ENCODE measurements at places on chromosomes 13 and 19. TPM values are rescaled to one million over a fixed set of nuclear protein-coding genes. Genes with fewer than 3 reads are reported as not detected.

Gene TNFSF9
- total RNA-seq: 1.7 TPM

Gene NAPSA
- not detected for total RNA-seq

Gene SCGB2B2
- total RNA-seq: 0.09 TPM

Gene ZNF575
- 0.63 TPM for total RNA-seq

Gene SIGLEC5
- total RNA-seq: not detected

Gene HCN2
- 0.08 TPM for total RNA-seq

Gene PSG5
- 13.6 TPM for total RNA-seq

Gene C19orf85
- total RNA-seq: not detected

Gene IGFL1
- total RNA-seq: not detected

Gene SLITRK6
- 0.18 TPM for total RNA-seq

Gene SLC7A9
- not detected for total RNA-seq

Gene TTC9B
- not detected for total RNA-seq

Gene KLK11
- not detected for total RNA-seq

Gene PTBP1
- total RNA-seq: 30.9 TPM

Gene PRR22
- 0.09 TPM for total RNA-seq

Gene CD320
- total RNA-seq: 40.1 TPM

Gene PEG3
- 0.49 TPM for total RNA-seq

Gene ERCC2
- 34.8 TPM for total RNA-seq

Gene KLK10
- not detected for total RNA-seq

Gene TMEM238
- total RNA-seq: not detected

Gene TMEM150B
- total RNA-seq: not detected

Gene ZNF844
- total RNA-seq: 2.0 TPM

Gene GPR12
- total RNA-seq: 0.41 TPM

Gene PEAK3
- not detected for total RNA-seq

Gene ZNF536
- total RNA-seq: 0.33 TPM

Gene ZNF682
- 2.8 TPM for total RNA-seq

Gene GPI
- total RNA-seq: 132 TPM

Gene PALM3
- total RNA-seq: not detected

Gene SMIM24
- total RNA-seq: not detected

Gene CEACAM19
- total RNA-seq: 2.5 TPM

Gene SIPA1L3
- 12.3 TPM for total RNA-seq

Gene B3GNT3
- not detected for total RNA-seq

Gene SIGLEC10
- total RNA-seq: not detected

Gene BRME1
- total RNA-seq: 1.5 TPM

Gene GRIN3B
- 0.74 TPM for total RNA-seq

Gene PCSK4
- 2.2 TPM for total RNA-seq

Gene CEACAM3
- total RNA-seq: not detected

Gene EDNRB
- total RNA-seq: 23.3 TPM

Gene GPR32
- not detected for total RNA-seq

Gene SYCN
- total RNA-seq: not detected

Gene USHBP1
- total RNA-seq: not detected

Gene LILRB1
- not detected for total RNA-seq

Gene WDR62
- total RNA-seq: 10.1 TPM

Gene PPP1R37
- 179 TPM for total RNA-seq

Gene PLA2G4C
- total RNA-seq: 6.3 TPM

Gene OR7A5
- not detected for total RNA-seq

Gene CIRBP
- 776 TPM for total RNA-seq

Gene ZNF491
- 0.99 TPM for total RNA-seq

Gene ZNF99
- not detected for total RNA-seq

Measured in fibroblast of the aortic adventitia (primary cell).